ENCODE measurements at places on chromosomes 2 and 18. TPM values are rescaled to one million over a fixed set of nuclear protein-coding genes. Genes with fewer than 3 reads are reported as not detected.

DNA sequence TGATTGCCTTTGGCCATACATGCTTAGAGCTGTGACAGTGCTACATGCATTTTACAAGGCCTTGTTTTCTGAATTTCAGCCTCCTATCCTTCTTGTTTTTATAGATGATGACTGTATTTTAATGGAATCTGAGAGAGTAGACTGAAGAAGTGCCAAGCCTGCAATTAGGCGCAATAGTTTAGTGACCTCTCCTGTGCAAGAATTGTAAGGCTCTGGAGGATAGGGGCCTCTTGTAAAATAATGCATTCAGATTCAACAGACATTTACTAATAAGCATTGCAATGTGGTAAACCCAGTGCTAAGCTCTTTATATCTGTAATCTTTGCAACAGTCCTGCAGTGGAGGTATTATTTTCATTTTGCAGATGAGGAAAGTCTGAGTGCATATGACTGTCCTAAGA, 105.5 kb downstream of the TDRD15 start:
- H3K36me3 ChIP-seq, result no peaks in the 10 kb centered on the region
- H3K4me3 ChIP-seq, result no peak overlapping the region
- H3K27ac ChIP-seq, result no peak overlapping the region
- H3K4me1 ChIP-seq, result no peaks in the 10 kb centered on the region

GRCh38 chr2:238599549-238600505, 173.1 kb downstream of the ASB1 start:
- H3K36me3 ChIP-seq, result peaks cover 4% of the 10 kb centered on the region
- no peak for DNase-seq
- H3K4me1 ChIP-seq, result peaks cover 3% of the 10 kb centered on the region
- no peak overlapping the region for H3K27ac ChIP-seq

- H3K4me3 ChIP-seq, result no peak overlapping the region
- H3K4me1 ChIP-seq, result peaks cover 1% of the 10 kb centered on the region
- H3K27ac ChIP-seq, result no peak overlapping the region
- H3K27me3 ChIP-seq, result no peaks in the 10 kb centered on the region
- peaks cover 12% of the 10 kb centered on the region for H3K36me3 ChIP-seq
These were observed 1.8 kb upstream of the KLHL41 start for GRCh38 chr2:169507698-169508097.

DNA sequence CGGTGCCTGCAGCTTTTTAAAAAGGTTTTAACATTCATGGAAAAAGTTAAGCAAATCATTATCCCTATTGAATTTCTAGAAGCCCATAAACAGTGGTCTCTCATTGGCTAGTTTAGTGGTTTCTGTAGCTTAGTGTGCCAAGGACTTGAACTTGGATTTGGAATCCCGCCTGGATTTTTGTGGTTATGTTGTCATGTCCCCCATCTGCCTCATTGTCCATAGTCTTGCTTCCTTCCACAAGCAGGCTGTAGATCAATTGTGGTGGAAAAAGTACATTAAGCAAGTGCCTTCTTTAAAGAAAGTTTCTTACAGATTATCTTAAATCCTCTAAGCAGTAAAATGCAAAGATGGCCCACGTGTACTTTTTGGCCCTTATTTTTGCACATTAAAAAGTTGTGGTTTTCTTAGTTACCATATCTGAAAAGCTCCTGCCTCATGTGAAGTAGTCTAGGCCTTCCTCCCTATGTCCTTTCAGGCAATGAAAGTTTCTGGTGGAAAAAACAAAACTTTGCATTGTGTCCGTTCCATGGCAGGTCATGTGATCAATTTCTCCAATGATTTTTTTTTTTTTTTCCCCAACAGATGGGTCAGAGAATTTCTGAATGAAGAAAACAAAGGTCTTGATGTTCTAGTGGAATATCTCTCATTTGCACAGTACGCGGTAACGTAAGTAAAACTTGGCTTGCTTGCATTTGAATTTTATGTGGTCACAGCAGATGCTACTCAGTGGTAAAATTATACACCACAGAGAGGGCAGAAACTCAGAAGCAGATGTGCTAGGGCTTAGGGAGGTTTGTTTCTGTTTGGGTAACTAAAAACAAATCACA, 158.9 kb downstream of the PRPF40A start:
- H3K36me3 ChIP-seq, result no peaks in the 10 kb centered on the region
- DNase-seq, result no peak
- H3K27ac ChIP-seq, result no peak overlapping the region
- no peak overlapping the region for H3K4me3 ChIP-seq
- H3K27me3 ChIP-seq, result peaks cover 6% of the 10 kb centered on the region

- H3K4me3 ChIP-seq, result no peak overlapping the region
- peaks cover 23% of the 10 kb centered on the region for H3K27me3 ChIP-seq
- no peaks in the 10 kb centered on the region for H3K36me3 ChIP-seq
- H3K27ac ChIP-seq, result no peak overlapping the region
These were observed 44.2 kb upstream of the RAB6D start for GRCh38 chr2:131408207-131408606.

- H3K27ac ChIP-seq, result no peak overlapping the region
- DNase-seq, result no peak
- peaks cover 18% of the 10 kb centered on the region for H3K4me1 ChIP-seq
- peaks cover 6% of the 10 kb centered on the region for H3K36me3 ChIP-seq
- no peak overlapping the region for H3K4me3 ChIP-seq
These were observed 1.6 kb downstream of the CDH2 start for GRCh38 chr18:28175150-28175929.

- H3K4me1 ChIP-seq, result peaks cover 5% of the 10 kb centered on the region
- peak; percentile 46 for DNase-seq
- H3K4me3 ChIP-seq, result no peak overlapping the region
- peaks cover 11% of the 10 kb centered on the region for H3K27me3 ChIP-seq
These were observed 157.2 kb downstream of the MIB1 start for GRCh38 chr18:21897811-21898210.

- peaks cover 14% of the 10 kb centered on the region for H3K36me3 ChIP-seq
- no peak overlapping the region for H3K4me3 ChIP-seq
- no peak overlapping the region for H3K27ac ChIP-seq
- H3K27me3 ChIP-seq, result no peaks in the 10 kb centered on the region
- no peak for DNase-seq
These were observed 479.5 kb downstream of the ARHGAP15 start for GRCh38 chr2:143608758-143609157.

DNA sequence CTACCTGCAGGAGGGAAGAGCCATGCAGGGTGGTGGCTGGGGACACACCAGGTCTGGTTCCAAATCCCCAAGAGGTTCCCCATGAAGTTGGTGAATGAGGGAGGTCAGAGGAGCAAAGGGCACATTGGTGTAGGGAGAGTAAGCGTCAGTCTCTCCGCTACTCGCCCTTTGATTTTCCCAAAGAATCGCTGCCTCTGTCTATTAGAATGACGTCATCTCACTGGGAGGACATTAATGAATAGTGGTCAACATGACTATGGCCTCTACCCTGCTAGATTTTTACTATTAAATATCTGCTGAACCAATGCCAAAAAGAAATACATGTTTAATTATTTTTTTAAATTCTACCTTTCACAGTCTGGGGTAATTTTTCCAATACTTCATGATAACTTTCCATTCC, 109.6 kb upstream of the SNTG2 start:
- no peaks in the 10 kb centered on the region for H3K36me3 ChIP-seq
- H3K4me3 ChIP-seq, result no peak overlapping the region
- peaks cover 47% of the 10 kb centered on the region for H3K27me3 ChIP-seq
- H3K27ac ChIP-seq, result no peak overlapping the region
- no peaks in the 10 kb centered on the region for H3K4me1 ChIP-seq

DNA sequence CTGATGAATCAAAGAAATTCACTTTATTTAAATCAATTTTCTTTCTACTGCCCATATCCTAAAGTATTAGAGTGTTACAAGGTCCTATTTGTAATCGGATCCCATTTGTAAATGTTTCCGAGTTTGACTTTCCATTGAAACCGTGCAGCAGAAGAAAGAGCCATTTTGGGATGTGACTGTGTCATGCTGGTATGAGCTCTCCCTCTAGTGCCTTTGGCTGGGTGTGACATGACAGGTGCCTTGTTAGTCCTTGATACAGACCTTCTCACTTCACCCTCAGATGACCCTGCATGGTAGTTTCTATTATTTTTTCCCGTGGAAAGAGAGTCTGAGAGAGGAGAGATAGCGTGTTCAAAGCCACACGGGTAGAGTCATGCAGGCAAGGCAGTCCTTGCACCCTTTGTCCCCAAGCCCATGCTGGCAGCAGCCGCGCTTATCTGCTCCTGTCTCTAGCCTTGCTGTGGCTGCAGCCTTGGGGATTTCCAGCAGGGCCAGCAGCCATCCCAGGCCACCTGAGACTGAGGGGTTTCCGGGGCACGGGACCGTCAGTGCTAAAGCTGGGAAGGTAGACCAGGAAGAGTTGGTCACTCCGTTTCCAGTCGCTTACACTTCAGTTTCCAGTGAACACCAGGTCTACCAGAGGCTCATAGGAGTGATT, 21.4 kb downstream of the CHMP1B start:
- peaks cover 2% of the 10 kb centered on the region for H3K36me3 ChIP-seq
- no peak overlapping the region for H3K4me3 ChIP-seq
- H3K27ac ChIP-seq, result no peak overlapping the region
- H3K4me1 ChIP-seq, result no peaks in the 10 kb centered on the region
- peaks cover 4% of the 10 kb centered on the region for H3K27me3 ChIP-seq

GRCh38 chr2:8022908-8023640, 658.8 kb upstream of the ID2 start:
- no peaks in the 10 kb centered on the region for H3K36me3 ChIP-seq
- H3K27me3 ChIP-seq, result peaks cover 8% of the 10 kb centered on the region
- H3K27ac ChIP-seq, result no peak overlapping the region
- H3K4me3 ChIP-seq, result no peak overlapping the region
- peak; percentile 20 for DNase-seq

- H3K27ac ChIP-seq, result no peak overlapping the region
- H3K36me3 ChIP-seq, result no peaks in the 10 kb centered on the region
- H3K4me1 ChIP-seq, result no peaks in the 10 kb centered on the region
- no peaks in the 10 kb centered on the region for H3K27me3 ChIP-seq
- H3K4me3 ChIP-seq, result no peak overlapping the region
These were observed 246.3 kb downstream of the TXNL1 start for GRCh38 chr18:56391931-56392590.

GRCh38 chr2:75035444-75036353, 77.3 kb downstream of the POLE4 start:
- no peaks in the 10 kb centered on the region for H3K36me3 ChIP-seq
- H3K27me3 ChIP-seq, result no peaks in the 10 kb centered on the region
- no peaks in the 10 kb centered on the region for H3K4me1 ChIP-seq
- no peak overlapping the region for H3K4me3 ChIP-seq

GRCh38 chr2:24917731-24918325, 2.2 kb downstream of the ADCY3 start:
- no peaks in the 10 kb centered on the region for H3K27me3 ChIP-seq
- peaks cover 34% of the 10 kb centered on the region for H3K36me3 ChIP-seq
- H3K27ac ChIP-seq, result no peak overlapping the region
- peaks cover 33% of the 10 kb centered on the region for H3K4me1 ChIP-seq
- no peak for DNase-seq

GRCh38 chr2:241936457-241937133, 67.1 kb downstream of the RTP5 start:
- peaks cover 8% of the 10 kb centered on the region for H3K36me3 ChIP-seq
- H3K4me3 ChIP-seq, result no peak overlapping the region
- DNase-seq, result no peak

GRCh38 chr2:84326831-84327432, 132.1 kb downstream of the SUCLG1 start:
- H3K27me3 ChIP-seq, result peaks cover 16% of the 10 kb centered on the region
- H3K27ac ChIP-seq, result no peak overlapping the region
- DNase-seq, result no peak
- H3K36me3 ChIP-seq, result no peaks in the 10 kb centered on the region

GRCh38 chr2:18925296-18925695, 335.9 kb upstream of the NT5C1B start:
- H3K4me3 ChIP-seq, result no peak overlapping the region
- no peak overlapping the region for H3K27ac ChIP-seq
- H3K4me1 ChIP-seq, result no peaks in the 10 kb centered on the region
- peaks cover 12% of the 10 kb centered on the region for H3K36me3 ChIP-seq
- no peak for DNase-seq

GRCh38 chr2:126513033-126513432, 142.9 kb upstream of the GYPC start:
- H3K36me3 ChIP-seq, result no peaks in the 10 kb centered on the region
- no peak for DNase-seq
- H3K4me1 ChIP-seq, result no peaks in the 10 kb centered on the region
- no peak overlapping the region for H3K4me3 ChIP-seq
- no peaks in the 10 kb centered on the region for H3K27me3 ChIP-seq

GRCh38 chr2:15146960-15147359, 414.2 kb downstream of the NBAS start:
- H3K4me1 ChIP-seq, result peaks cover 13% of the 10 kb centered on the region
- DNase-seq, result no peak
- no peaks in the 10 kb centered on the region for H3K36me3 ChIP-seq

- H3K27ac ChIP-seq, result peak overlapping the region; percentile 61
- H3K4me1 ChIP-seq, result peaks cover 5% of the 10 kb centered on the region
- H3K36me3 ChIP-seq, result peaks cover 2% of the 10 kb centered on the region
- no peak overlapping the region for H3K4me3 ChIP-seq
- H3K27me3 ChIP-seq, result no peaks in the 10 kb centered on the region
- DNase-seq, result no peak
These were observed 99.6 kb downstream of the ATAD2B start for GRCh38 chr2:23827287-23827686.

DNA sequence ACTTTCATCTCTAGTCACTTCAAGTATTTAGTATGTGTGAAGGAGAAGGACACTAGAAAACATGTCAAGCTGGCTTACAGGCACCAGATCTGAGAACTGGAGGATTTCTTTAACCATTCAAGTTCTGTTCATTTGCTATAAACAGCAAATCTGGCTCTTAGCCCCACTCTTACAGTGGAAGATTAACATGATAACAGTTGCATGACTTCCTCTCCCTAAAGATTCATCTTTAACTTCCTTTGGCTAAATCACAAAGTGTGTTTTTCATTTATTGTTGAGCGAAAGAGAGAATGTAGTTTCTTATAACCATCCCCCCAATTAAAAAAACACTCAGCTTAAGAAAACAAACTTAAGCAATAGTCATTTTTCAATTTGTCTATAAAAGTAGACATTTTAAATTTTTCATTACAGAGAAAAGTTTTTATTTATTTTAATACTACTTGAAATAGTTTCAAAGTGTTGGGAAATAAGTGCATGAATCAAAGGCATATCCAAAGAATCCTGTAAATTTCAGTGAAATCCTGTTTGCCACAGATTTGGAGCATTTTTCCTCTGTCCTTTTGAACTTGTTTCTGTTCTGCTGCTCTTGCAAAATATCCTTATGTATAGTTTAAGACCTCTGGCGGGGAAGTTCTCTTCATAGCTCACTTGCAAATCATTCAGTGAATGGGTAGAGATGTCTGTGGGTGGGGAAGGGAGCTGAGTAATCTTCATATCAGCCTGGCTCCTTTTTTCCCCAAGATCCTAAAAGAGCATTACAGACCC, 241.0 kb upstream of the RBBP8 start:
- DNase-seq, result no peak
- no peaks in the 10 kb centered on the region for H3K27me3 ChIP-seq
- H3K27ac ChIP-seq, result no peak overlapping the region
- H3K36me3 ChIP-seq, result no peaks in the 10 kb centered on the region
- H3K4me3 ChIP-seq, result no peak overlapping the region

GRCh38 chr18:76672627-76673026, 149.7 kb upstream of the ZNF236 start:
- no peaks in the 10 kb centered on the region for H3K4me1 ChIP-seq
- peaks cover 3% of the 10 kb centered on the region for H3K27me3 ChIP-seq
- no peak overlapping the region for H3K27ac ChIP-seq

RMND5A gene
- total RNA-seq, result 38.4 TPM

OBSL1 gene
- total RNA-seq, result 1.5 TPM

AQP4 gene
- not detected for total RNA-seq

HOXD4 gene
- not detected for total RNA-seq

RNF125 gene
- 12.0 TPM for total RNA-seq

CDCA7 gene
- 74.7 TPM for total RNA-seq

UGT1A8 gene
- total RNA-seq, result not detected

SPATA3 gene
- not detected for total RNA-seq

SERPINB13 gene
- total RNA-seq, result not detected

KCTD1 gene
- 1.9 TPM for total RNA-seq

KCNG2 gene
- total RNA-seq, result not detected

TCF4 gene
- total RNA-seq, result 0.49 TPM

All from activated naive CD4-positive, alpha-beta T cell treated with anti-CD3 and anti-CD28 coated beads for 36 hours (primary cell).